Stimulated activated naive CD8-positive, alpha-beta T cell treated with anti-CD3 and anti-CD28 coated beads, Interleukin-15, Interleukin-2, amounts not matched to agents 100 U/mL and 50 U/mL, for 24 hours (primary cell): ENCODE measurements at places on chromosomes 16 and 17.

- DNase-seq, result peak; percentile 61
These were observed at the start of gene TUBB3 for GRCh38 chr16:89922884-89923639. TUBB3 (plus strand) TSS chr16:89923342; CDS start chr16:89923402, 60 bp downstream.

DNA sequence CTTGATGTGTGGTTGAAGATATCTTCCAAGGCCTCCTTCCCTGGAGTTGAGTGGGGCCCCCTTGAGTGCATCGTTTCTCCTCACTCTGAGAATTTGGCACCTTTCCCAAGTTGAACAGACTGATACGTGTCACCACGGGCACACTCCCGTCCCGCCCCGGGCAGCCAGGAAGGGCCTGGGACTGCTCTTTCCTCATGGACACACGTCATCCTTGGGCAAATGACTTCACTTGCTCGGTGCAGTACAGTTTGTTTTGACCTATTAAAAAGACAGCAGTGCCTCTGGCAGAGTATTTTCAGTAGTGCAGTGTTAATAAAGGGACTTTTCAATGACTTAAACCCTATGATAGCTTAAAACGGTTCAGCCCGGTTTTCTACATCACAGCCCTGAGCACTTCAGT lies 59.9 kb downstream of the SEC14L1 start:
- no peak for DNase-seq

DNA sequence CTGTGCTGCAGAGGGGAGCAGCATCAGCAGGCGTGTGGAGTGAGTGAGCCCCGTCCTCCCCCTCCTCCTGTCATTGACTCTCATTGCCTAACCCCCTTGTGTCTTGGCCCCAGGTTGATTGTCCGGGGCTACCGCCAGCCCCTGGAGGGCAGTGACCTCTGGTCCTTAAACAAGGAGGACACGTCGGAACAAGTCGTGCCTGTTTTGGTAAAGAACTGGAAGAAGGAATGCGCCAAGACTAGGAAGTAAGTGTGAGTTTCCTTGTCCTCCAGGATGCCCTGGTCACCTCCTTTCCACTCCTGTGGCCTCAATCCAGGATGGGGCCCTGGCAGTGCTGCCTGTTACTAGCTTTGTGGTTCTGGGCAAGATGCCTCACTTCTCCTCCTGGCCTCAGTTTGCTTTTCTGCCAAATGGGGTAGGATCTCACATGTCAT lies 87.0 kb downstream of the ABCC1 start:
- DNase-seq, result no peak

GRCh38 chr17:27990100-27990499 lies 52.4 kb upstream of the NLK start:
- no peak for DNase-seq

- no peak for DNase-seq
These were observed 42.9 kb downstream of the PRKCA start for GRCh38 chr17:66345264-66345663.

GRCh38 chr16:89034971-89035668 lies 58.1 kb upstream of the CBFA2T3 start:
- no peak for DNase-seq

DNA sequence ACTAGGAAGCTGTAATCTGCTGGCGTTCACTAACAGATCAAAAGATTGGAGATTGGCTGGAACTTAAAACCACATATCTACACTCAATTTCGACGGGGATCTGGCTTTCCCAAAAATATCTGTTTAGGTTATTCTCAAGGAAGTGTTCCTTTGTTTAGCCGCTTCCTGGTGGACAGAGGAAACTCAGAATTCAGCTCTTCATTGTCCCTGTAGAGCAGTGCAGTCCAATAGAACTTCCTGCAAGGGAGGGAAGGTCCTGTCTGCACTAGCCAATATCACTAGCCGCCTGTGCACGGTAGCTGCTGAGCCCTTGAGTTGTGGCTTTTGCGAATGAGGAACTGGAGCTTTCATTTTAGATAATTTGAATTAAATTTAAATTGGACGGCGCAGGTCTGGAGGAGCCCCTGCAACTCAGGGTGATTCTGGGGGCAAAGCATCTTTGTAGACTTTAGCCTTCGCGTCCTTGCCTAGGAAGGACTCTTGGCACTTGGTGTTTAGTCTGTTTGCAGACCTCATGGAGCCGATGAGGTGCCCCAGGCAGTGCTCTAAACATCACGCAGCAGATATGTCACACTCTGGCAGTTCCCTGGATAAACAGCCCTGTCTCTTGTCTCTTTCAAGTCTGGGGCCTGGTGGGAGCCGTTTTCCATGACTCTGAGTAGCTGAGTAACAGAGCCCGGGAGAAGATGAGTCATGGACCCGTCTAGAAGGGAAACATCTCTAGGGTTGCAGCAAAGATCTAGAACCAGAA lies 122.2 kb downstream of the CCDC182 start:
- peak; percentile 42 for DNase-seq

- DNase-seq, result no peak
These were observed 33.3 kb upstream of the MGAT5B start for GRCh38 chr17:76834870-76835269.

DNA sequence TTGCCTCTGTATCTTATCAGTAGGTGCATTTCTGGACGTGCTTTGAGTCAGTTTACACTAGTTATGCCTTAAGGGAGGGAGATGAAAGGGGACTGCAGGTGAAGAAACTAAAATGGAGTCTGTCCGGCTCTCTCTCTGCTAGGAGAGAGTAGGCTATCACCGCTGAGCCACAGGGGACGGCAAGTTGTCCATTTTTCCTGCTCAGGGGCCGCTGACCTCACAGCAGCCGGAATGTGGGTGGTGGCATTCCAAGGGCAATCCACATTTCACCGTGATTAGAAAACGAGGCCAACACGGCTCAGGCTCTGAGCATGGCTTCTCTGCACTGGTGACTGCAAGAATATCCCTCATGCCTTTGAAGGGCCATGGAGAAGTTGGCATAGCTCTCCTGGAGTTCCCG lies 19.0 kb upstream of the KLHDC4 start:
- no peak for DNase-seq

DNA sequence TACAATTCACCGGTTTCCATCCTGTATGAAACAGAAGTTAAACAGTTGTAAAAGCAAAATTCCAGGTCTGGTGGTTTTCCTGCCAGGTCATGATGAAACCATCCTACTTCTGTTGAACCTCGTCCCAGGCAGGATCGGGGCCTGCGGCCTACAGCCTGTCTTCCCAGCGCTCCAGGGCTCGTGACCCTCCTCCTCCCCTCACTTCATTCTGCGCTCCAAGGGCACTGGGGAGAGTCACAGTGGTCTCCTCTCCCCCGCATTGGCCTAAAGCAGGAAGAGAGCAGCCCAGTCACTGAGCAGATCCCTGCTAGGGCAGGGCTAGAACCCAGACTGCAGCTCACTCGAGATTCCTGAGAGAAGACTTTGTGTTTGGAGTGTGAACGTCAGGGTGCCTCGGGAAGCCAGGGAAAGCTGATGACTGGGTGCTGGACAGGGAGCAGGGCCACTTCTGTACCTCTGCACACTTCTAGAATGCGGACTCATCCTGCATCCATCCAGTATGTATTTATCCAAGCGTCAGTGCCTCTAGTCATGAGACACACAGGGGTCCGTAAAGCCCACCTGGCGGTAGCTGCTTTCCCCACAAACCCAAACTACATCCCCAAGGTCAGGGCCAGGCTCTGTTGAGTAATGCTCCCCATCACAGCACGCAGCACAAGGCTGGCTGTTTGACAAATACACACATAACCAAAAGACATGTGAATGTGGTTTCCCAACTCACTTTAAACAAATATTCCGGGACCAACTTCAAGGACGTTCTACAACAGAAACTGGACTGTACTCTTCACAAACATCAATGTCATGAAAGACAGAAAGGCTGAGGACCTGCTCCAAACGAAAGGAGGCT lies 1.7 kb upstream of the ITGAE start:
- no peak for DNase-seq

DNA sequence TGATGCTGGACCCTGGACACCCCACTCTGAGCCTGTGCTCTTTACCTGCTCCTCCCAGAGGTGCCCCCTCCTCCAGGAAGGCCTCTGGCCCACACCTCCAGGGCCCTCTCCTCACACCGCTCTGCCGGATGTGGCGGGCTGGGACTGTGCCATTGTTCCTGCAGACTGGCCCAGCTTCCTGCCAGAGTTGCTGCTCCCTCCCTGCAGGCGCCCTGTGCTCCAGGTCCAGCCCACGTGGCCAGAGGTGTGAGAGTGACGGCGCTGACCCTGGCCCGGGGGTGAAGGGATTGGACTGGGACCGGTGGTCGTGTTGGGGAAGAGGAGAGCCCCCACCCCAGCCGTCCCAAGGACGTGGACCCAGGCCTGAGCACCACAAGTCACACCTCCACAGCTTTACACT lies 5.7 kb downstream of the E4F1 start:
- no peak for DNase-seq

- DNase-seq, result no peak
These were observed 19.7 kb downstream of the TEX2 start for GRCh38 chr17:64243340-64243739.

- no peak for DNase-seq
These were observed 64.8 kb upstream of the ADAMTS18 start for GRCh38 chr16:77499373-77500285.

DNA sequence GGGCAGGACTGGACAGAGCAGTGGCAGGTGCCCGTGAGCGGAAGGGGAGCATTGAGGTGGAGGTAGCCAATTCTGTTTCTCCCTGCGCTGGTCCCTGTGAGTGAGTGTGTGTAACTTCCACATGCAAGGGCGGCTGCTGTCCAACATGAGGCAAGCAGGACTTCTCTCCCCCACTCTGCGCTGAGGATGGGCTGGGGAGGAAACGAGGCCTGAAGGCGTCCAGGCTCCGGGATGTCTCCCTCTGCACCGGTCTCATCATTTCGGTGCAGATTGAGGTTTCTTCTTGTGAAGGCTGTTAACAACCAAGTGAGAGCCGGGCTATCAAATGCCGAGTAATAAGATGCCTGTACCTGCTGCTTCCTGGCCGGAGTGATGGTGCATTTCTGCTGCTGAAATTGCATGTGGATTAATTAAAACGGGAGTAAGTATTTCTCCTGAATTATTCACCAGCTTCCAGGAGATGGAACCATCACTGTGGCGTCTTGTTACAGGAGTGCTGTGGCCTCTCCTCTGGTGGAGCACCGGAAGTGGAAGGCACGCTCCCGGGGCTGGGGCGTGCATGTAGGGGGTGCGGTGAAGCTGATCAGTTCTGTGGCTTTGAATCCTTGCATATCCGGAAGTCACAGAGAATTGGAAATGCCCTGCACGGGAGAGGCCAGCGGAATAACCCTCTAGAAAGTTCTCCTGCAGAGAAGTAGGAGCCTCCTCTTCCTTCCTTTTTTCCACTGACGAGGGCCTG lies 41.7 kb upstream of the MGAT5B start:
- DNase-seq, result peak; percentile 12

DNA sequence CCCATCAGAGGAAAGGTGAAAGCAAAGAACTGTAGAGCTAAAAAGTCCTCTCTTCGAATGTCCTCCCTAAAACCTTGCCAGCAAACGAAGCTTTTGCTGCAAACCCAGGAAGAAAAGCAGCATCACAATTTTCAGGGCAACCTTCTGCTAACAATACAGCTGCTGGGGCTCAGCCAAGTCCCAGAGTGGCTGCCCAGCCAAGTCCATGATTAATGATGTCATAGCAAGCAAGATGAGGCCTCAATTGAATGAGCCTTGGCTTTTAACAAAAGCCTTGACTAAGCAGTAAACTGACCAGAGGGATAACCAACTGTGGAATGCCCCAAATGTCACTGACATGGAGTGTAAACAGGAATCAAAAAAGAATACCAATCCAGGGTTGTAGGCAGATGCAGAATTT lies 342.7 kb downstream of the PMP22 start:
- no peak for DNase-seq

- no peak for DNase-seq
These were observed 6.0 kb downstream of the LYRM1 start for GRCh38 chr16:20906341-20907255.

GRCh38 chr17:54029986-54030385 lies 207.3 kb downstream of the KIF2B start:
- DNase-seq, result no peak

GRCh38 chr17:45319239-45319703 lies 2.5 kb upstream of the MAP3K14 start:
- no peak for DNase-seq
